ENCODE measurements at places on chromosomes 5 and 9.

- ATAC-seq = no peak
Observed at GRCh38 chr9:85182383-85182782, 512.9 kb downstream of the NTRK2 start.

- ATAC-seq = peak; percentile 16
Observed at GRCh38 chr9:135891027-135891631, 16.2 kb downstream of the CAMSAP1 start.

GRCh38 chr5:86329318-86329717 is 288.4 kb upstream of the COX7C start:
- ATAC-seq = no peak

DNA sequence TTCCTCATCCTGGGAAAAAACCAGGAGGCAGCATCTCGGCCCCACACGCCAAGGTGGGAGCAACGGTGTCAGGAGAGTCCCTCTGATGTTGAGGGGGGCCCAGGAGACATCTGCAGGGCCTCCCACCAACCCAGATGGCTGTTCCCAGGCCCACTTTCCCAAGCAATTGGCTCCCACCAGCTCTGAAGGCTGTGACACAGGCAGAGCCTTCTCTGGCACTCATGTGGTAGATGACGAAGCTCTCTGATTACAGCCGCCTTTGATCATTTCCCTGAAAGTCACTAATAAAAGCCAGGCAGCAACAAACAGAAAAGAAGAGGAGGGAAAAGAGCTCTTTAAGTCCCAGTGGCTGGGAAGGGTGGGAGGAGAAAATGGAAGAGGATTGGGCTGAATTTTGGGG is 226.5 kb downstream of the CDK5RAP2 start:
- ATAC-seq = peak; percentile 58

- peak; percentile 89 for ATAC-seq
Observed at GRCh38 chr5:40689438-40689837, 9.7 kb downstream of the PTGER4 start.

- no peak for ATAC-seq
Observed at GRCh38 chr5:111411301-111411700, 101.0 kb downstream of the STARD4 start.

- no peak for ATAC-seq
Observed at GRCh38 chr5:153866176-153866575, 172.5 kb downstream of the FAM114A2 start.

GRCh38 chr5:97134634-97135033 is 7.8 kb downstream of the LIX1 start:
- no peak for ATAC-seq

DNA sequence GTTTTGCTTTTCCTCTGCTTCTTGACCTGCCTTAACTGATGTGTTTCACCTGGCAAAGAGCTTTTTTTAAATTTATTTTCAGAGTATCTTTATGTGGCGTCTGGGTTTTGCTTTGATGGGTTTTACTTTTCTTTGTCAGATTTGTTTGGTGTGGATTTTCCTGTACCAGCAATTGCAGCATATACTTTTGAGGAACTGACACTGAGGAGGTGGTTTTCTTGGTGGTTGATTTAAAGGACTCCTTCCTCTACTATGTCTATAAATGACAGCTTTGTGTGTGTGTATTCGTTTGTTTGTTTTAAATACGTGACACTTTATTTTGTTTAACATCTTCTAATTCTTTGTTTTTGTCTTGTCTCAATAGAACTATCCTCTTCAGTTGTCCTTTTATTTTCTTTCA is 1071.9 kb upstream of the ARRDC3 start:
- ATAC-seq = no peak

DNA sequence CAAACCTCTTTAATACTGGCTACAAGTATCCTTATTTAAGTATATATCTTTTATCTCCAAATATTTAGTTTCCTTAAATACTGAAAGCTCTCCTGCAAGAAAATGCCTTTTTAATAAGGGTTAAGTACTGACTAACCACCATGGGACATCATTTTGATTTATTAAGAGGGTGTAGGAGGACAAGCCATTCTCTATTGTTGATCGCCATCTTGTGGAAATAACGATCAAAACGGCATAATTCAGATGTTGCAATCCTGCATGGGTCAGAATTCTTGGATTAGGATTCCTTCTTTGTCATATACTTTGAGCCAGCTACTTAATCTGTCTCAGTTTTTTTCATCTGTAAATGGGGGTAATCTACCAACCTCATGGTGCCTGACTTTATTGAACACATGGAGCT is 28.7 kb upstream of the C5orf46 start:
- ATAC-seq = no peak

DNA sequence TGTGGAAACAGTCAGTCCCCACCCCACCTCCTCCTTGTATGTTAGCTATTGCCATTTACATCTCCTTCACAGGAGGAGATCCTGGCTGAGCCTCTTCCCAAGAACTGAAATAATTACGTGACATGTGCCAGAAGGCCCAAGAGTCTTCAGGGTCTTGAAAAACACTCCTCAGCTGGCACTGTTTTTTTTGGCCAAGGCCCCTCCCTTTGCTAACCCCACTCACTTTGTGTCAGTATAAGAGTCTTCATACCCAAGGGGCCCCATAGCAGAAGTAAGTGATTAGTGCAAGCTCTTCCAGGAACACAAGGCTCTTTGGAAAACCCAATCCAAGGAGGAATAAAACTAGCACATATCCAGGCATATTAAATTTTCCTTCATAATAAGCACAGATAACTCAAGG is 5.7 kb upstream of the LARP1 start:
- no peak for ATAC-seq

GRCh38 chr5:6419340-6419852 is 29.3 kb upstream of the UBE2QL1 start:
- ATAC-seq = no peak

DNA sequence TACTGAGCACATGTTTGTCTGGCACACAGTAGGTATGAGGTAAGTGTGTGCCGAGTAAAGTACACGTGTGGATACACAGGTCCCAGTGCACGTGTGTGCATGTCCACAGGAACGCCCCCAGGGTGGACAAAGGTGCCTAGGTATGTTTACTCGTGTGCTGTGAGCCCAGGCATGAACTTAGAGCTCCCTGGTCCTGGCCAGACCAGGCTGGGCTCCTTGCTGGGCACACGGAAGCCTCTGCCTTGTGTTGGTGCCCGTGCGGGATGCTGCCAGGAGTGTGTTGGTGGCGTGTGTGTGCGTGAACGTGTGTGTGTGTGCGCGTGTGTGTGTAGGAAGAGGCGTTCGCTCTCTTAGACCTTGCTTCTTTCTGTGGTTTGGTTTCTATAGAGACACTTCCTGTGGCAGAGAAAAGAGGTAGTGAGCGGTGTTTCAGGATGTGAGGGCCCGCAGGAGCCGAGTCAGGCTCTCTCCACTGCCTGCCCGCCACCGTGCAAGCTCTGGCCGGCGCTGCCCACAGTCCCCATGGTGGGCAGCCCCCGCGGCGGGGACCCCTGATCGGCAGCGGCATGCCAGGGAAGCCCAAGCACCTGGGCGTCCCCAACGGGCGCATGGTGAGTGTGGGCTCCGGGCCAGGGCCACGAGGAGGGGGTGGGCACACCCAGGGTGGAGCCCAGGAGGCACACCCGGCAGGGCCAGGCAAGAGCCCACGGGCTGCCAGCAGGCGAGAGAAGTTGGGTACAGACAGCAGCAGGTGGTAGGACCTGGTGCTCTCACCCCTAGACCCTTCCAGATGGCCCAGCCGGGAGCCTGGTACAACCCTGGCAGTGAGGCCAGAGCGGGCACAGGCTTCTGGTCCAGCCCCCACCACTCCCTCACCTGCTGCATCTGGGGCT is at the start of gene RGS14:
RGS14 (plus strand) TSS at position 466 of the 893 bp plus-strand sequence; CDS start at position 567, 101 bp downstream.
- ATAC-seq = peak; percentile 51

- ATAC-seq = no peak
Observed at GRCh38 chr5:153896701-153897100, 142.0 kb downstream of the FAM114A2 start.

- no peak for ATAC-seq
Observed at GRCh38 chr5:66074901-66075300, 69.2 kb upstream of the SREK1 start.

DNA sequence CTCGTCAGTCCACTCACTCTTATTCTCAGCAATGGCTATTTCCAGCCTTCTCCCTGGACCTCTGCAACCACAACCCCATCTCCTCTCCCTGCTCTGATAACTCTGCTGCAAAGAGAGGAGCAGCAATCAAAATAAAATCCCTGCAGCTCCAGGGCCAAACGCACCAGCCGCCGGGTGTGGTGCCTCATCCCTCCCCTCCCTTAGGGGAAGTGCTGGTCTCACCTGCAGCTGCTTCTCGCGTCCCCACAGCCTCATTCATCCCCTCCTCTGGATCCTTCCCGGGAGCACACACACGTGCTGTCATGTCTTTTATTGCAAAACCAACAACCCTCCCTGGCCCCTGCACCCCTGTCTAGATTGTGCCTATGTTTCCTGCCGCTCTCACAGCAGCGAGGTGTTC is 77.8 kb downstream of the TENT4A start:
- ATAC-seq = no peak

DNA sequence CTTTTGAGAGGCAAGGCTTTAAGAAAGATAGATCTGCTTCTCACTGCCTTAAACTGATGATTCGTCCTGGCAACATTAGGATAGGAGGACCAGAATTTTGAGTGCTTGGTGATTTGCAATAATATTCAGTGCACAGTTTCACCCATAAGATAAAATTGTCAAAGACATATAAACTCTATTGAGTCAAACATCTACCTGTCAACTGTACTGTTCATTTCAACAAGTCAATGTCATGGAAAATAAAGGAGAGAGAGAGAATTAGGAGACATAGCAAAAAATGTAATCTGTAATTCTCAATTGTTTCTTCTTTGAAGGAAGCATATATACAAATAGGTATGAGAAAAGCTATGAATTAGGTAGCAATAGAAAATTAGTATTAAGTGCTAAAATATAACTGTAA is 237.2 kb downstream of the CDH12 start:
- ATAC-seq = no peak

GRCh38 chr5:150519560-150519945 is 11.6 kb downstream of the NDST1 start:
- no peak for ATAC-seq

DNA sequence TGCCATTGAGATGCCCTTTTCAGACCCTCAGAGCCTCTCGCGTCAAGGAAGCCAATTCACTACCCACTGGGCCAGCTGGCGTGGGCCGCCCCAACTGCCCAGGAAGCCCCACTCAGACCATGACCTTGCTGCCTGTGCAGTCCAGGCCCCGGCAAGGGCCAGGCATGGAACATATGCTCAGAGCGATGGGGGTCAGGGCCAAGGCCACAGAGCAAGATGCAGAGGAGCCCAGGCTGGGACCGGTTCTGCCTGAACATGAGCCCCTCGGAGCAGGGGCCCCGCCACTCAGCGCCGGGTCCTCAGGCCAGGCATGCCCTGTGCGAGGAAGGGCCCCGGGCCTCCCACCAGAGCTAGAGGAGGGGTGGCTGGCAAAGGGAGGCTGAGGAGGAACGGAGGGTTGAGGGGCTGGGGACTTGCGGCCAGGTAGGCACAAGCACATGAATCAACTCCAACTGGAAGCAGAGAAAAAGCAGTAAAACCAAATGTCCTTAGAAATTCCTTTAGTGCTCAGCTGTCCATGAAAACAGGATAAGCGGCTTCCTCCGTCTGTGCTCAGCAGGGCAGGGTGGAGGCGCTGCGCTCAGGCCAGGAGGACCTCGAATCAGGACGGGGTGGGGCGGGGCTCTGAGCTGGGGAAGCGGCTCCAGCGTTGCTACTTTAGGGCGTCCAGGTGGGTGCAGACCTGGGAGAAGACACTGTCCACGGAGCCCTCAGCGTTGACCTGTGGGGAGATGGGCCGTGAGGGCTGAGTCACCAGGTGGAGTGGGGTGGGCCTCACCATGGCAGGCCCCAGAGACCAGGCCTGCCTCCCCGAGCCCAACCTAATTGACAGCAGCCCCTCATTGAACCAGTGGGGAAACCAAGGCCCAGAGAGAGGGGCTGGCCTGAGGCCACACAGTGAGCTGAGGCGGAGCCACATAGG is 9.9 kb downstream of the AK1 start:
- ATAC-seq = no peak

DNA sequence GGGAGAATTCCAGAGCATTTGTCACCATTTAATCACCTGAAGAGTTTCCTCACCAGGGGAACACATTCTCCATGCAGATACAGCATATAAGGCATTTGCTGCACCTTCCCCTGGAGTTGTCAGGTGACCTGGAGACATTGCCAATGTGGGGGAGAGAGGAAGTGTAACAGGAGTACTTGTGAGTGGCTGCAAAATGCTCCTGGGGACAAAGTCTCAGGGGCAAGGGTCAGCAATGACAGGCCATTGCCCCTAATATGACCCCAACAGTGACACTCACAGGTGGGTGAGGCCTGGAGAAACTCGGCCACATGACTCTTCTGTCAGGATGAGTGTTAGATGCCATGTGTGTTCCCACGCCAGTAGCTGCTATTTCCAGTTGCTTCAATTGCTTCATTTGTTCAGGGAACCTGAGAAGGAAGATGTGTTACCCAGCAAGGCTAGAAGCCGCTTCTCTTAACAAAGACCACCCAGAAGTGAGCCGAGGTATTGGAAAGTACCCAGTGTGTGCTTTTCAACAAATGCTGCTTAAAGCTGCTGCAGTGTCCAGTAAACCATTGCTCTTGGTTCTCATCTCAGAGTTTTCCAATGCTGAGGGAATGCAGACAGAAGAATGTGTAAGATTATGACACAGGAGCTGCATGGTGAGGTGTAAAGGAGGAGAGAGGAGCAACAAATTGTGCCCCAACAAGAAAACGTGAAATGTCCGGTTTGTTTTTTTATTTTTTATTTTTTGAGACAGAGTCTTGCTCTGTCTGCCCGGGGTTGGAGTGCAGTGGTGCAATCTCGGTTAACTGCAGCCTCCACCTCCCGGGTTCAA is 128.2 kb upstream of the SLC44A1 start:
- no peak for ATAC-seq

DNA sequence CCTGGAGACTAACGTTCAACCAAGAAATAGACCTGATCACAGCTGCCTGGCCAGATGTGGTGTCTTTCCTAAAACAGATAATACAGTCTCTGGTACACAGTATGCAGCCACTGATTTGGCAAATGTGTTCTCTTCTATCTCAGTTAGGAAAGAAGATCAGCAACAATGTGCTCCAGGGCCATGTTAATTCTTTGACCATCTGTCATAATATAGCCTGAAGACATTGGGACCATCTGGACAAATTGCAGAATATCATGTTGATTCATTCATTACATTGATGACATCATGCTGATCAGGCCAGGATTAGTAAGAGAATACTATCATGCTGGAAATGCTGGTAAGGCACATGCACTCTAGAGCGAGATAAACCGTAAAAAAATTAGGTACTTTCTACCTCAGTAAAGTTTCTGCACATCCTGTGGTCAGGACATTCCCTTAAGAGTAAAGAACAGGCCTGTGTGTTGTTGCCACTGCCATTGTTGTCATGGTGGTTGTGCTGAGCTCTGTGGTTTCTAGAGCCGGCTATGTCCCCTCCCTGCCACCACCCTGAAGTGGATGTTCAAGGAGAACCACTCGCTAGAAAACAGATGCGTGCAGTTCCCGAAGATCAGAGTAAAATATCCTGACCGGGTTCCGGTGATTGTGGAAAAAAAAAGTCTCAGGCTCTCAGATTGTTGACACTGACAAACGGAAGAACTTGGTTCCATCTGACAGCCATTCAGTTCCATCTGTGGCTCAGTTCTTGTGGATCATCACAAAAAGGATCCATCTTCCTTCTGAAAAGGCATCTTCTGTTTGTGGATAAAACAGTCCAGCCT is 6.4 kb upstream of the JMY start:
- peak; percentile 40 for ATAC-seq

- ATAC-seq = no peak
Observed at GRCh38 chr5:169805937-169806700, 169.0 kb downstream of the DOCK2 start.

Data from motor neuron (in vitro differentiated cells).